ENCODE measurements at places on chromosomes 1 and 21.

- DNase-seq = no peak
These were observed 12.2 kb upstream of the CCDC27 start for GRCh38 chr1:3740042-3740441.

DNA sequence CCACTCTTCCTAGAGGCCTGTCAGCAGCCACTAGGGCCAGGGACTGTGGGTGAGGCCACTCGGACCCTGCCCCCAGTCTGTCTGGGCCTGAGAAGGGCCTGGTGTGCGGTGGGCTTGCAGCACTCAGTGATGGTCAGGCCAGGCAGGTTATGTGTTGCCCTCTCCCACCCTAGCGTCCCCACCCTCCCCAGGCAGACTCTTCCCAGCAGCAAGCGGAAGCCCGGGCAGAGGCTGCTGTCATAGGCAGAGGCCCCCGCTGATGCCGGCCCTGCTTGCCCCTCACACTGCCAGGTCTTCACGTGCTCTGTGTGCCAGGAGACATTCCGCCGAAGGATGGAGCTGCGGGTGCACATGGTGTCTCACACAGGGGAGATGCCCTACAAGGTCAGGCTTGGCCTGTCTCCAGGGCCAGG lies 6.6 kb downstream of the ZBTB48 start:
- no peak for DNase-seq

DNA sequence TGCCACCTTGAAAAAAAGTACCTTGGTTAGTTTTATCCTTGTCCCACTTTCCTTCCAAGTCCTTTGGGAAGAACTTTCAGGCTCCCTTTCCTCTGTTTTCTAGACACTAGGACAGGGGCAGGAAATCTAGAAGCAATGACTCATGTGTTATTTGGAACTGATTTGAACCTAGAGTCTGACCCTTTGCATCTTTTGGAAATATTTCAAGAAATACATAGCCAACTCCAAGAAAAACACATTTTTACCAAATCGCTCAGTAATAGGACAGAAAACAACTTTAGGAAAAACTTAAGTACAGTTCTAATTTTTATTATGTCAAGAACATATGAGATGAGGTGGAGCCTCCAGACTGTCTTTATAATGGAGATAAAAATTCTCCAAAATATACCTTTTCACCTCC lies 292.4 kb downstream of the PTBP2 start:
- peak; percentile 80 for DNase-seq

- DNase-seq = no peak
These were observed 8.9 kb downstream of the ARHGEF19 start for GRCh38 chr1:16203550-16203949.

- peak; percentile 61 for DNase-seq
These were observed 509 bp downstream of the GDAP2 start for GRCh38 chr1:117928881-117929342.

DNA sequence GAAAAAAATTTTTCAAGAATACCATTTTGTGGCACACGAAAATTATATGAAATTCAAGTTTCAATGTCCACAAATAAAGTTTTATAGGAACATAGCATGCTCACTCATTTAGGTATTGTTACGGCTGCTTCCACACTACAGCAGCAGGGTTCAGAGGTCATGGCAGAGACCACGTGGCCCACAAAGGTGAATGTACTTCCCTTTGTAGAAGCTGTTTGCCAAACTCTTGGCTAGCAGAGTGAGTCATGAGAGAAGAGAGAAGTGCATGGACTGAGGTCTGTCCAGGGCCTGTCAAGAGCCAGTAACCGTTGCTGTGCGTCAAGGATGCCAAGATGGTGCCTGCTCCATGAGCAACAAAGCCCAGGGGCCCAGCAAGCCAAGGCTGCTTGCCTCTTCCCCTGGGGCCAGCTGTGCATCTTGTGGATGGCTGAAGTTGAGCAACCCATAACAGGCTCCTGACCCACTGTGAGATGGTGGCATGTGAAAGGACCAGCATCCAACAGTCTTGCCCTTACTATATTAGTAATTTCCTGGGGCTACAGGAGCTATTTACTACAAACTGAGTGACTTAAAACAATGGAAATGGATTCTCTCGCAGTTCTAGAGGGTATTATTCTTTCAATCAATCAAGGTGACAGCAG lies 64.8 kb upstream of the ATP5PO start:
- DNase-seq = no peak

- DNase-seq = no peak
These were observed 154.7 kb downstream of the PTGER3 start for GRCh38 chr1:70892930-70893329.

GRCh38 chr1:43530483-43531106 lies at the start of gene PTPRF:
TSS of gene PTPRF (plus strand) at chr1:43530883. CDS start at chr1:43545076, 14,193 bp downstream.
- DNase-seq = peak; percentile 34

GRCh38 chr1:103447471-103447870 lies 78.0 kb upstream of the RNPC3 start:
- no peak for DNase-seq

- DNase-seq = no peak
These were observed 298.1 kb upstream of the POU3F1 start for GRCh38 chr1:38344716-38345115.

DNA sequence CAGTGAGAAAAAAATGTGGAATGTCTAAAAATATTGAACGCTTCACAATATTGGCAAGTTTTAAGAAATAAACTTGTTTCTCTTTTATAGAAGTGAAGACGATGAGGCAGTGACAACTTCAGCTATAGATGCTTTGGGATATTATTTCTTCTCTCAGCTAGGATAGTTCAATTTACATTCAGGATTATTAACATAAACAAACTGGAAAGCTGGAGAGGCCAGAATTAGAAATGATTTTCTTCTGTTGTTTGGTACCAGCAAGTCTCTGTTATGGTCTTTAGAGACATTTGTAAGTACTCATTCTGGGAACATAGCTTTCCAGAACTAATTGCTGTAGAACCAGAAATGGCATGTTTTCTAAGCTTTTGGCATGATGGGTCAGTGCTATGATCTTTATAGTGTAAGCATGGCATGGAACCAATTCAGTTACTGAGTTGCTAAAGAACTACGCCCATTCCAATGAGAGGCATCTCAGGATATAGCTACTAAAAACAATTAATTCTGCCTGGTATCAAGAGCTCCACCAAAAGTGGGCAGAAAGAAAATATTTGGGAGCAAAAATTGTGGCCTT lies 599.5 kb upstream of the B3GALT2 start:
- DNase-seq = peak; percentile 1

DNA sequence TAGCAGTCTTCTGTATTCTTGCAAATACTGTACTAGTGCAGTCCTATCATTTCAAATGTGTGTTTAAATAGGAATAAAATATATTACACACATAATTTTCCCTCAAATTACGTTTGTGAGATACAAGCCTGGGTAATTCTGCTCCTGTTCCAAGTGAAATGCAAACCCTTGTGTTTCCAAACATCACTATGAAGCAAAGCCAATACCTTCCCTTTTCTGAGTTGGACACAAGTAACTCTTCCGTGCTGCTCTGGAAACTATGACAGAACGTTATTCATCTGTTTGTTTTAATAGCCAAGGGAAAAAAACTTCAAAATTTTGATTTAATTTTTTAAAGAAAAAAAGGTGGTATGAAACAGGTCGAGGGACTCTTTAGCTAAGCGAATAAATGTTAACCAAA lies 73.7 kb upstream of the UBE2U start:
- DNase-seq = peak; percentile 77

GRCh38 chr1:224617410-224618355 lies 1.6 kb downstream of the CNIH3 start:
- DNase-seq = no peak

DNA sequence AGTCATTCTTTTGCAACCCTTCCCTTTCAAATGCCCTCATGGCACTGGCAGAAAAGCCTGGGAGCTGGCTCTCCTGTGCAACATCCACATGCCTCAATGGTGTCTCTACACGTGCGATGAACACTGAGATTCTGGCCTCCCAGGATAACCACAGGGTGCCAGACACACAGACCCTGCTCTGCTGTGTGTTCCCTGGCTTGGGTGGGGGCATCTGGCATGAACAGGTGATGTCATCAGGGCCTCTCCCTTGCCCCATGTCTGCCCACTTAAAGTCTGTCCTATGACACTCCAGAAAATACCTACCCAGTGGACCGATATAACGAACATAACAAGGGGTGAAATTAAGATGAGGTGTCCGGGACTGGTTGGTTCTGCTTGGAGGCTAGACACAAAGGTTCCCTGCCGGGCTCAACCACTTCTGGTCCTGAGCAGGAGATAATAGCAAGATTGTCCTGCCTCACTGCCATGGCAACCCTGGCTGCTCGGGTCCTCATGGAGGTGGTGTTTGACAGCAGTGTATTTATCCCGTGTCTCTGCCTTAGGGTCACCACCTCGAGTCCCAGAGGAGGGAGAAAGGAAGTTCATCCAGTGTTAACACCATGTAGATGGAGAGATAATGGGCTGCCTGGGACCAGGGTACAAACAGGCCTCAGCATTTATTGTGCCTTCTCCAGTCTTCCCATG lies 19.3 kb downstream of the INSRR start:
- no peak for DNase-seq

DNA sequence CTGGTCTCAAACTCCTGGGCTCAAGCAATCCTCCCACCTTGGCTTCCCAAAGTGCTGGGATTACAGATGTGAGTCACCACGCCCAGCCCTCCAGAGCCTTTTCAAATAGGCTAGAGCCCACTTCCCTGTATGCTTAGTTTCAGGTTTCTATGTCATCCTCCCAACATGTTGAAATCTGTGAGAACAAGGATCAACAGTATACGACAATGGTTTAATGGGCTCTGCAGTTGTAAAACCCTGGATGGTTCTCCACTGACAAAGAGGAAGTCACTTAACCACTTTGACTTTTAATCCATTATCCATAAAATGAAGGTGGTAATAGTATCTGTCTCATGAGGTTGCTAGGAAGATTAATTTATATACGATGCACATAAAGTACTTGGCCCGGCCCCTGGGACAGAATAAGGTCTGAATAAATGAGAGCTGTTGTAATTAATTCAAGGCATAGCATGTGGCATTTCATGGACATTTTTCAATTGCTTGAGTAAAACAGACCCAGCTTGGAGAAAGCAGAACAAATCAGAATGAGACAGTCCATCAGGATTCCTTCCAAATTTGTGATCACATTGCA lies 113.9 kb upstream of the ZNF648 start:
- DNase-seq = peak; percentile 54

DNA sequence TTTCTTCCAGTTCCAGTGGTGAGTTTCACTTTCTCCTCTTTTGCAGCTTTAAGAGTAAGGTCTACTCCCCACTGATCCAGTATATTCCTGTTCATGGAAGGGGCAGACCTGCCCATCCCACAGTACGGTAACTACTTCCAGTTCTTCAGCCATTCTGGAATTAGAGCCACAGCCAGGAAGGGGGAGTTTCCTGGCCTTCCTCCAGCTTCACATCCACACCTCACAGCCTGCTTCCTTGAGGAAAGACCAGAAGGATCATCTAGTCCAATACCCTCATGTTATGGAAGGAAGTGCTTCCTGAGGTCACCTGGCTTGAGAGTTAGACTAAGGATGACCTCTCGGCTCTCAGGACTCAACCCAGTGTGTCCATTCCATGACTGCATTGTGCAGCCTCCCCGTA lies 597.8 kb downstream of the KIF26B start:
- no peak for DNase-seq

DNA sequence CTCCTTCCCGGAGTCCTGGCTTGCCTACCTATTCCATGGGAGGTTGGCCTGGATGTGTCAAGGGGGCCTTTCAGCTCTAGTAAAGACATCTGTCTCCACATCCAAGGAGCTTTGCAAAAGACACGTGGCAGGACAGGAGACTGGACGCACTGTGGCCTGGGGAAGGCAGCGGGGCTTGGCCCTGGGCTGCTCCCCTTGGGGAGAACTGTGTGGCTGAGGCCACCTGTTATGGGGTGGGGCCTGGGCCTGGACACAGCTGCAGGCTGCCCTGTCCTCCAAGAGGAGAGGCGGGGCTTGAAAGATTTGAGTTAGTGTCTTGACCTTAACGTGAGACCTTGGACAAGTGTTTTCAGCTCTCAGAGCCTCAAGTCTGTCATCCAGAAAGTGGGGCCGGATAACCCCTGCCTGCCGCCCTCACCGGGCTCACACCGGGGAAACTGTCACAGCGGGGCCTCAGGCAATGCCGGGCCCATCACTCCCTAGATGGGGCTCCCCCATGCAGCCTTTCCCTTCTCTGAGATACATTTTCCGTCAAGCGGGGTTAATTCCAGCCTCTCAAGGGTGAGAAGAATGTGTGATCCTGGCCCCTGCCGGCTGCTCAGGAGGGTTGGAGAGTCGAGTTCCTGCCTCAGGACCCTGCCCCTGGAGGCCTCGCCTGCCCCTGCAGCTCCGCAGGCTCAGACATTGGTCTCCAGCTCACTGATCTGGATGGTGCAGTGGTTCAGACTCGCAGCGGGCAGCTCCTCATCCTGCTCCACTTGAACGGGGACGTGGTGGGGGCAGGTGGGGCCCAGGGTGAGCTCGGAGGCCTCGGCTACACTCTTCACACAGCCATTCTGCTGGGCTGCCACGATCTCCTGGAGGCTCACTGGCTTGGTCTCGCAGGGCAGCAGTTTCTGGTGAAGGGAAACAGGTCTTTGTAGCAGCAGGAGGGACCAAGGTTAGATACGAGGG lies 25.6 kb downstream of the PODN start:
- no peak for DNase-seq

DNA sequence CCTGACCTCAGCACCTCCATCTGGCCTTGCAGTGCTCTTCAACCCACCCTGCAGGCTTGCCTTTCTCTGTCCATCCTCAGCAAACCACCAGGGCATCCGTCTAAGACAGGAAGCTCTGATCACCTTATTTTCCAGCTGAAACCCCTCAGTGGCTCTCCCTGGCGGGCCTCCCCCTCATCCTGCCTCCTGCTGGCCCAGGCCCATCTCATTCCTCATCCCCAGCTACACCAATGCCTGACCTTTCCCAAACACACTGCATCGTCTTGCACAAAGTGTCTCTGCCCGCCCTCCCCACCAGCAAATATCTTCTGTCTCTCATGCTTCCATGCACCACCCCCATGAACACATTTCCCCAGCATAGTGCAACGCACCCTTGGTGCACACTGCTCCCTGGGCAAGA lies 205.0 kb downstream of the TOMM20 start:
- no peak for DNase-seq

DNA sequence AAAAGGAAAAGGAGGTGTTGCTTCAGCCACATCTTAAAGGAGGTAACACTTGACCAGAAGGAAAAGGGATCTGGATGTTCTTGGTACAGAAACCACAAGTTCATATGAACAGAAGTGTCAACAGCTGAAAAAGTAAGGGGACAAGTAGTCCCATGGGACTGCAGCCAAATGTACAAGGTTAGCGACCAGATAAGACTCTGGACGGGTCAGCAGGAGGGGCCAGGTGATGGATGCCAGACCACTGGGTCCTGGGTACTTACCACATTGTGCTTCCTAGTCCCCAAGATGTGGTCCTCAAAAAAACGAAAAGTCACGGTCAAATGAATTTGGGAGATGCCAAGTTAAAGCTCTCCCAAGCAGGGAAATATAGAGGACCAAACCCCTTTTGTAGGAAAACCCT lies 16.6 kb upstream of the BMP8A start:
- DNase-seq = no peak

GRCh38 chr1:31432592-31433395 lies 19.8 kb downstream of the SERINC2 start:
- no peak for DNase-seq

- DNase-seq = peak; percentile 25
These were observed 18.4 kb downstream of the MTX1 start for GRCh38 chr1:155226910-155227260.

Data from fibroblast of gingiva (primary cell).